ENCODE measurements at places on chromosomes 6 and 20.

DNA sequence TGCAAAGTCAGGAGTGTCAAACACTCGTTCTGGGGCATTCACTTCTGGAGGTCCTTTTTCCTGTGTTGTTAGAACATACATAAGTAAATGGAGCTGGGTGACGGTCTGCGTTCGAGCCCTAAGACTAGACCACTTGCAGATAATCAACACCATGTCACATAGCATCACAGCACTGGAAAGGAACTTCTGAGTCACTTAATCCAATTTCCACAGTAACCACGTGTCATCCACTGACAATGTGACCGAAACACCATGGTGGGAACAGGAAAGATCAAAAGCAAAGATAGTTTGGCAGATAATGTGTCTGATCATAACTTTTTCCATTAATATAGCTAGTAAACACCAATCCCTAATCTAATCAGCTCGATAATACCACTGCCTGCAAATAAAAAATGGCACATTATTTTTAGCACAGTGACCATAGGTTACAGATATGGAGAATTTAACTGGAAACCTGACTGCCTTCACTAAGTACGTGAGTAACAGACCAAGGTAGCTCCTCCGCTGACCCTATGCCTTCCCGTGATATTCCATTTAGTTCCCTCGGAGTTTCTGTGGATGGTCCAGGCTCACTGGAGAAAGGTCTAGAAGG lies 34.8 kb downstream of the WRNIP1 start:
- no peak for DNase-seq

- DNase-seq = peak; percentile 54
Observed at GRCh38 chr6:110039981-110040383, 61.9 kb downstream of the GPR6 start.

DNA sequence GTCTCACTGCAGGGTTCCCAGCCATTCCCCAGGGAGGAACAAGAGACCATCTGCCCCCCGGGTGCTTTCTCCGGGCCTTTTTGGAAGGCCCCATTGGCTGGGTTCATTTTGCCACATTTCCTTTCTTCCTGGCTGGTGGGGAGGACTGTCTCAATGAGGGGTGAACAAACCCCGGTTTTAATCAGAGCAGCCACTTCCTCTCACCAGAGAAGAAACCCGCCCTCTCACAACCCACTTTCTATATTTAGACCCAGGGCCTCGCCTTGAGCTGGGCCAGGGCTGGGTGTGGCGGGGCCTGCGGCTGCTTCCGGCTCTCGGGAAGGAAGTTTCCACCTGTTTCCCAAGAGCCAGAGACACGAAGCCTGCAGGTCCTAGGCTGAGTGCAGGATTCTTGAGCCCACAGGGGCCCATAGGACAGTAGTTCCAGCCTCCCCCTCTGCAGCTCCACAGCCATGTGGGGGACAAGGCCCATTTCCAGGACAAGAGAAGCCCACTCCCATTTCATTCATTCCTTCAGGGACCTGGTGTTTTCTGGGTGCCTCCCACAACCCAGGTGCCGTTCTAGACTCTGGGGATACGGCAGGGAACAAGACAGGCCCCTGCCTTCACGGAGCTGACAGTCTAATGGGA lies 41.8 kb downstream of the RBM38 start:
- peak; percentile 35 for DNase-seq

DNA sequence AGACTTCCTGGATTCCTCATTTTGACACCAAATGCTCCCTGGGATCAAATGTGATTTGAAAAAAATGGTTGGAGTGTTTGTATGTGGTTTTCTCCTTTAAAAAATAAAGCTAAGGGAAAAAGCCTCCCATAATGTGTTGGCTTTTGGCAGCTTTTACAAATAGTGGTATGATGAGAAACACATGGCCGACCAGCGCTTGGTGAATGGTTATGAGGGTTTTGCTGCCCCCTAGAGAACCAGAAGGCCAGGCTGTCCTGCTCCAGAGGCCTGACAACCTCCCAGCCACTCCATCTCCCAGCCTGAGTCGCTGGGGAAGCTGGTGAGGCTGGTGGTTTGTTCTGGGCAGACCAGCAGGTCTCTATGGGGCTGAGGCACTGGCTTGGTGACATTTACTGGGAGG lies 69.3 kb downstream of the CLIC5 start:
- DNase-seq = no peak

GRCh38 chr20:33261465-33261864 lies 21.5 kb upstream of the BPIFB1 start:
- no peak for DNase-seq

DNA sequence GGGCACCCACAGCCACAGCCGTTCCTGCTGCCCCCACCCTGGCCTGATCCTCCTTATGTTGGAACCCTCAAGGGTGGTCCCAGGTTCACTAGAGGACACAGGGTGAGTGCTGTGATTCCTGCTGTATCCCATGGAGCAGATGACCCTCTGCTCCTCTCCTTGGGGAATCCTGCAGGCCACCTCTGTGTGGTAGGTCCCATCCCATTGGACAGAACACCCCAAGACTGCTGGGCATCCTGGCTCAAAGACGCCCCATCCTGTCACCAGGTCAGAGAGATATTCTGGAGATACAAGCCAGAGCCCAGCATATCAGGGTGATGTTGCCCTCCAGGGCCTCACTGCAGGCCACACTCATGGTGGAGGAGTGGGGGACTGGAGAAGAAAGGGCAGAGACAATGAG lies 28.4 kb downstream of the HLA-A start:
- DNase-seq = no peak

GRCh38 chr6:14472986-14473337 lies 355.4 kb downstream of the CD83 start:
- DNase-seq = no peak

- DNase-seq = no peak
Observed at GRCh38 chr20:33791540-33791939, 19.6 kb upstream of the CHMP4B start.

DNA sequence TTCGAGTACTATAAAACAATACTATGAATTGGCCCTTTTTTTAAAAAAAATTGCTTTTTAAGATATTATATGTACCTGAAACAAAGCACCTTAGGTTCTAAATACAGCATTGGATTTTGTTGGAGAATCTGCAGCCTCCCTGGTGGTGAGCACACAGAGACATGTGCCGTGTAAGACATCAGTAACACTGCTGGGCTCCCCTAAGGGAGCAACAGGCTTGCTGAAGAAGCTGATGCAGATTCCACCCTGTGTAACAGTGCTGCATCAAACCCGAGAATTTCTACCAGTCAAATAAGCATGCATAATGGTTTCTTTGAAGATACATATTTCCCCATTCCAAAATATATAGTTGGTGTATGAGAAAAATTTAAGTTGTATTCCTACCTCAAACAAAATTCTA lies 17.4 kb downstream of the KIAA1586 start:
- no peak for DNase-seq

All from epithelial cell of esophagus (primary cell).